ENCODE measurements at places on chromosomes 7 and 10.

DNA sequence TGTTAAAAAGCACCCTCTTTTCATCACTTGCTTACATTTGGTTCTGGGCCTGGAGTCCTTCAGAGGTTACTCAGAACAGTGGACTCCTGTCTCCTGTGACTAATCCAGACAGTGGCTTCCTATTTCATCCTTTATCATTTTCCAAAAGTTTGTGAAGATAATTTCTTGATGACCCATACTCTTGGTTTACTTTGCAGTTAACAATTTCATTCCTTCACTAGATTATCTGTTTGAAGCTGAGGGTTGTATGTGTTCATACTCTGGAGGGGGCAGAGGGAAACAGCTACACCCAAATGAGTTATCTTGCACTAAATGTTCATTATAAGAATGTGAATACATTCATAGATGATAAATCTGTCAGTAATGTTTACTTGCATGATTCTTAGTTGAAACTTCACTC, 124.7 kb downstream of the ZNF248 start:
- ATAC-seq, result no peak

- no peak for ATAC-seq
Observed at GRCh38 chr7:28990200-28990960, 32.2 kb upstream of the TRIL start.

GRCh38 chr7:128209229-128210035, 31.6 kb upstream of the LEP start:
- ATAC-seq, result peak; percentile 69

GRCh38 chr10:1141261-1141660, 85.1 kb downstream of the WDR37 start:
- no peak for ATAC-seq

- no peak for ATAC-seq
Observed at GRCh38 chr10:44178856-44179255, 206.0 kb downstream of the CXCL12 start.

DNA sequence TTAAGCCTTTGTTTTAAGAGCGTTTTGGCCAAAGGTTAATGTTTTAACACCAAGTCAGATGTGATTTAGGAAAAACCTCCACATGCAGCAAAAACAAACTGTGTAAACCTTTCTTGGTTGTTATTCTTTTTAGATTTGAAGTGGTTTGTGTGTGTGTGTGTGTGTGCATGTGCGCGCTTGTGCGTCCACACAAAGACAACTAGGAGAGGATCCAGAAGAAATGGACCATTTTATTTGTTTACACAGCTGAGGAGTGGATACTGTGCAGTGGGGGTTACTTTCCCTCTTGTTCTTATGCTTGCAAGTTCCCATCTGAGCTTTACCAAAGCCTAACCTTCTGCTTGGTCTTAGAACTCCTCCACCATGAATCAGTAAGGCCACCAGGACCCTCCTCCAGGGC, 20.0 kb downstream of the TCF7L2 start:
- ATAC-seq, result no peak

DNA sequence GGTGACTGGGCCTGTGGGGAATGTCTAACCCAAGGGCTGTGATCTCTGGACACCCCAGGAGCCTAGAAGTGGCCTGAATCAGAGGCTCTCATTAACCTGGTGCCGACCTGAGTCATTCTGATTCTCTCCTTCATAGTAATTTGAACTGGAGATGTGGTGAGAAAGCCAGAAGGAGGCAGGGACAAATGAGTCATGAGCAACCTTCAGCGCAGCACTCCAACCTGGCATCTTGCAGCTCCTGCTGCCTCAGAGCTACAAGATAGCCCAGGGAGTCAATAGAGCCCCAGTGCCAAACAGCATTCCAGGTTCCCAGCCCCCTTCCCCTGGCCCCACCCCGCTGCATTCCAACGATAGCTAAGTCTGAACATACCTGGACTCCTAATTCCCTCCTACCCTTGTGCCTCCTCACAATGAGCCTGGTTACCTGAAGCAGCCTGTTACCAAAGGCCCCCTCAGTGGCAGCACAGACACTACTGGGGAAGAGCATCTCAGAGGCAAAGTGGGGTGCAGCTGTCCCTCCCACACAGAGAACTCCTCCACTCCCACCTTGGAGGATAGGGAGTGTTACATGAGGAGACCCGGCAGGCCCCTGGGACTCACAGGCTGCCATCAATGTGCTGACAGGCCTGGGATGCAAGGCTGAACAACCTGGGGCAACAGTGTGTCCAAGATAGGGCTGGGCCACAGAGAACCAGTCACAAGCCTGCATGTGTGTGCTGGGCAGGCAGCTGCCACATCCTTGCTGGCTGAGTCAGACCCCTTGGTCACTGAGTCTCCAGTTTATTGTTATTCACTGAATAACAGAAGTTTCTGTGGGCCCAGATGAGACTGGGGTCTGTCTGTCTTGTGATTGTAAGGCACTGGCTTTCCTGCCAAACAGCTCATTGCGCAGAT, 76.8 kb upstream of the LEP start:
- ATAC-seq, result no peak

GRCh38 chr7:44484482-44485313, 5.8 kb downstream of the NUDCD3 start:
- no peak for ATAC-seq

- ATAC-seq, result no peak
Observed at GRCh38 chr10:114115661-114116445, 58.1 kb downstream of the CCDC186 start.
